Aorta (tissue), 5 donors: ENCODE measurements at places on chromosomes 4 and X.

- DNase-seq: no peak
Measured at GRCh38 chr4:66351761-66352160, 681.5 kb upstream of the EPHA5 start.

GRCh38 chrX:10859353-10859752 is 239.0 kb upstream of the MID1 start:
- DNase-seq: no peak

GRCh38 chr4:83124111-83124780 is 9.7 kb upstream of the PLAC8 start:
- DNase-seq: peak; percentile 52

GRCh38 chr4:46016306-46016705 is 107.5 kb downstream of the GABRG1 start:
- no peak for DNase-seq

DNA sequence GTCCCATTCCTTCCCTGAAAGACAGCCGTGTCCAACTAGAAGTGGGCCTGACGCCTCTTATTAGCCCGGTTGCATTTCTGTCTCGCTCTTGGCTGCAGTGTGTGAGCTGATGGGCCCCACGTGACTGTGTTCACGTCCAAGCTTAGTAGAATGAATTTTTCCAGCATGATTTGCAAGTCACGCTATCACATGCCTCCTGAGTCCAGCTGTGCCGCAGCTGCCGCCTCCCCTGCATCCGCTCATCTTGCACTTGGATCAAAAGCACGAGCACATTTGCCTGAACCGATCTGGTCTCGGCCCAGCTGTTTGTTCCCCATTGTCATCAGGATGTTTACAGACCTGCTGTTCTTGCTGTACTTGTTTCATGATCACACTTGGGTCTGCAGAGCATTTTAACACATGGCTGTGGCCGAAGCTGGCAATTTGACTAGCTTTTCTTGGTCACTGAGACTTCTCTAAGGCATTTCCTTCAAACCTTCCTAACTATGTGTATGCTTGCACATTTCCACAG is 126.5 kb downstream of the KIT start:
- DNase-seq: peak; percentile 91

GRCh38 chr4:14434916-14435315 is 567.4 kb upstream of the CPEB2 start:
- no peak for DNase-seq

DNA sequence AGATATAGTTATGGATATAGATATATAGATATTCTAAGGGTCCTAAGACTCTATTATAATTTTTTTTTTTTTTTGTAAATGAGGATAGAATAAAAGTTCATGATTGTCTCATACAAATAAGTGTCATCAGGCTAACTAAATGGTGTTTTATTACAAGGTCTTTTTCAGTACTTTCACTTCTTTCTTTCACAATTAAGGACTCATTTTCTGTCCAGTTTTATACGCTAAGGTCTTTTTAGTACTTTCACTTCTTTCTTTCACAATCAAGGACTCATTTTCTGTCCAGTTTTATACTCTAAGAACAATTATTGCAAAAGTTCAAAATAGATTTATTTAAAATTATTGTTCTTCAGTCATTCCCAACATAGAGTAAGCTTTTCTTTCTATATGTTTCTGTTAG is 32.7 kb downstream of the RUFY3 start:
- DNase-seq: no peak

DNA sequence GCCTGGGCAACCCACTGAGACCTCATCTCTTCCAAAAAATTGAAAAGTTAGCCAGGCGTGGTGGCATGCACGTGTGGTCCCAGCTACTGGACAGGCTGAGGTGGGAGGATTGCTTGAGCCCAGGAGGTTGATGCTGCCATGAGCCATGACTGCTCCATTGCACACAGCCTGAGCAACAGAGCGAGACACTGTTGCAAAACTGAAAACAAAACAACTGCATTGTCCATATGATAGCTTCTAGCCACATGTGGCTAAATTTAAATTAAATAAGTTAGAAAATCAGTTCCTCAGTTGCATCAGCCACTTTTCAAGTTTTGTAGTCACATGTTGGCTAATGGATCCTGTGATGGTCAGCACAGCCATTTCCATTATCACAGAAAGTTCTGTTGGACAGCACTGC is 67.9 kb downstream of the GAB1 start:
- DNase-seq: no peak

DNA sequence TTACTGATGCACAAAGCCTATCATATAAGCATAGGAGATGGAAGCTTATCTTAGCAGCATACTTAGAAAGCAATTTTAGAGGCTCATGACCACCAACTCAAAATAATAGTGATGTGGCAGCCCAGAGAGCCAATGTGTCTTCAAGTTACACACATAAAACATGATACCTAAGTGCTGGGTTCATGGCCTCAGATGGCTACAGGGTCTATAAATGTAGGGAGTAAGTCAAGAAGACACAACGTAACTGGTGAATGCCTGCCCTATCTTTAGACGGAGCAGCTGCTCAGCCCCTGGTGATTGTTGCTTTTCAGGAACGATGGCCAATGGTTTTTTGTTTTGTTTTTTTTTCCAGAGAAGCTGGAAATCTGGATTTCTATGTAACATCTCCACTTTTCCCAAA is 42.8 kb downstream of the RNF150 start:
- no peak for DNase-seq

GRCh38 chr4:83062739-83063138 is 27.8 kb downstream of the COPS4 start:
- no peak for DNase-seq

GRCh38 chr4:96186593-96186992 is 346.7 kb downstream of the PDHA2 start:
- no peak for DNase-seq

- no peak for DNase-seq
Measured at GRCh38 chrX:11908371-11908770, 150.3 kb downstream of the MSL3 start.

DNA sequence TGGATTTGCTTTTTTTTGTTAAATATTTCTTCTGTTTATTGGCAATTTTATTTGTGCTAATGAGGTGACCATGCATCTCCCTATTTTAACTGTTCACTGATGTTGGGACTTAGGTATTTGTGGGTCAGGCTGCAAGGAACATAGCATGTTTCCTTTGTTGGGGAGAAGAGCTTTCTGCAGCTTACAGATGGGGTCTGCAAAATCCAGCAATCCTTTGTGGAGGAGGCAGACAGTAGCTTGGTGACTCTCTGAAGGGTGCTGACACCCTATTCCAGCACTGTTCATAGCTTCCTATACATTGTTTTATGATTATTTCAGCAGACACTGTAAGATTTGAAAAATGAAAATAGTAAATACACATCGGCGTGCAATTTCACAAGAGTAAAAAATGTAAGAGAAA is 491.7 kb downstream of the RAPGEF2 start:
- DNase-seq: no peak

DNA sequence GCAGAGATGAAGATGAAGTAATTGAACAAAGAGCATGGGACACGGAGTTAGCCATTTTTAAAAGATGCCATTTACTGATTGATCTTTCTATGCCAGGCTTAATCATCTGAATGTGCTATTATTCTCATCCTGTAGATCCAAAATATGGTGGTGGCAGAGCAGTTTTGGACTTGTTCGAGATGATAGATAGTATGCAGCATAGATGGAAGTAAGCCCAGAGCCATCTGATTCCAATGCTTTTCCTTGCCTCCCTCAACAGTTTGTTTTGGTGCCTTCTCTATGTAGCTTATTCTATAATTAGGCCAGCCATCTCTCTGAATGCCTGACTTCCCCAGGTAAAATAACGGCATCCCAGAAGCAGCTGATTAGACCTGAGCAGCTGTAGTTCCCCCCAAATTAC is 152.6 kb upstream of the CLNK start:
- DNase-seq: no peak

GRCh38 chr4:148454835-148455234 is 12.6 kb upstream of the NR3C2 start:
- DNase-seq: no peak

DNA sequence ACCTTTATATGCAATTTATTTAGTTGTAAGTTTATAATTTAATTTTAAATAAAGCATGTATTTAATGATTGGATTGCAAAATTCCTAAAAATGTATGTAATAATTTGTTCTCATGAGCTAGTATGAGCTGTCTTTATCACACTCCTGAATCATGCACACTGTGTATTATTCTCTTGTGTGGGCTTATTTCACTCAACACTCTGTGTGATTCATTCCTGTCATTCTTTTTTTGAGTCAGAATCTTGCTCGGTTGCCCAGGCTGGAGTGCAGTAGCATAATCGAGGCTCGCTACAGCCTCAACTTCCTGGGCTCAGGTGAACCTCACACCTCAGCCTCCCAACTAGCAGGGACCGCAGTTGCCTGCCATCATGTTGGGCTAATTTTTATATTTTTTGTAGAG is 123.1 kb upstream of the SLC34A2 start:
- DNase-seq: no peak

DNA sequence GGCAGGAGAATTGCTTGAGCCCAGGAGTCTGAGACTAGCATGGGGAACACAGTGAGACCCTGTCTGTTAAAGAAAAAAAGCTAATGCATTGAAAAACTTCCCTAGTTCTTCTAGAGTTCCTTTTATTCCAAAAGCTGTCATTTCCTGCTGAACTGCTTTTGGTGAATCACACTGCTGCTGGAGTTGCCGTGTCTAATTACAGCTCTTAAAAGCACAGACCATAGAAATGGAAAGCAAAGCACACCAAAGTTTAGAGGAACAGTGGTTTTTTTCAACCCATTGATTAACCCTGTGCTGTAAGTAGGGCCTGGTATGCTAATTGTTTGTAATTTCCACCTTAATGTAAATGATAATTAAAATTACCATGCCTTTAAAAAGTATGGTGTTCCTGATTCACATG is 52.4 kb downstream of the SEPTIN11 start:
- no peak for DNase-seq

- no peak for DNase-seq
Measured at GRCh38 chrX:10769696-10770619, 149.6 kb upstream of the MID1 start.

DNA sequence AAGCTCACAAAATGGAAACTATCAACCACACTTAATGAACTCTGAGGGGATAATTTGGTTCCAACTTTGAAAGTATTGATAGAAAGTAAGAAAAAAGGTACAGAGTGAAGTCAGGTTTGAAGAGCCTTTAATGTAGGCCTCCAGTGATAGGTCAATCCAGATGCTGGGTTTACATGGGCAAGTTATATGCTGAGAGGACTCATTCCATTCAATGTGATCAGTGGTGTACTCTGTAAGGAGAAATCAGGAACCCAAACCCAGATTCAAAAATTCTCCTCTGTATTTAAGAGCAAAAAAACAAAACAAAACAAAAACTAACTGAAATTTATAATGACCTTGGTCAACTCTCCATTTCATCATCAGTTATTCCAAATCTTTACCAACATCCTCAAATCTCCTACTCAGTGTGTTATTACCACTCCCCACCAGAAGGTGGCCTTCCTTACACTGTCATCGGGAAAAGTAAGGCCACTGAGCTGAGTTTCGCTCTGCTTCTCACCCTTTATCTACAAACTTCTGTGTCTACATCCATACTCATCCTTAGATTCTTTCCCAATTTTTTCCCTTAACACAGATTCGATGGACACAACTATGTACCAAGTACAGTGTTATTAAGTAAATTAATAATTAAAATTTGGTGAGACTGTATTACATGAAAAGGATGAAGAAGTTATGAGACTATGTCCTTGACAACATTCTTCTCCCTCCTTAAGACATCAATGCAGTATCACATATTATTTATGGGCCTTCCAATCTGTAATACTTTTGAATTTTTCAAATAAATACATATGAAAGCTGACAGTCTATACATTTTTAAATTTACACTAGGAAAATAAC is 88.3 kb downstream of the ZAR1 start:
- DNase-seq: no peak

DNA sequence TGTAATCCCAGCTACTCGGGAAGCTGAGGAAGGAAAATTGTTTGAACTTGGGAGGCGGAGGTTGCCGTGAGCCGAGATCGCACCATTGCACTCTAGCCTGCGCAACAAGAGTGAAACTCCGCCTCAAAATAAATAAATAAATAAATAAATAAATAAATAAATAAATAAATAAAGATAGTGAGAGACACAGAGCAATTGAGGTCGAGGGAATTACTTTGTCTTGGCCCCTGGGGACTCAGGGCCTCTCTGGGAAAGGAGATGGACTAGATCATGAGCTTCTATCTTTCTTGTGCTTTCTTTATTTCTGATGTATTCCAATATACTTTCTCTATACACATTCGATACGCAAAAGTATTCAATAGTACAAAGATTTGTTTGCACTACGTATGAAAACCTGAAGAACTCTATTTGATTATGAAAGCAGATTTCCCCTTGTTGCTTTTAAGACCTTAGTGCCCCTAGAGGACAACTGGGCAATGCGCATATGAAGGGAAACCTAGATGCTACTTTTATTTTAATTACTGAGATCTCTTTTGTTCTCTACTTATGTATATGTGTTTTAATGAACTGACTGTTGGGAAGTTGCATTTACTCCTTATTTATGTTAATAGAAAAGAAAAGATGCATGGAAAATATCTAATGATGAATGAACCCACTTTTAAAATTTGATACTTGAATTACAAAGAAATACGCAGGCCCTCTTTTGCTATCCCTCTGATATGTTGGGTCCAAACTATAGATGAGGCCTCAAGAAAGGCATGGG is 12.8 kb upstream of the ELOVL6 start:
- no peak for DNase-seq

DNA sequence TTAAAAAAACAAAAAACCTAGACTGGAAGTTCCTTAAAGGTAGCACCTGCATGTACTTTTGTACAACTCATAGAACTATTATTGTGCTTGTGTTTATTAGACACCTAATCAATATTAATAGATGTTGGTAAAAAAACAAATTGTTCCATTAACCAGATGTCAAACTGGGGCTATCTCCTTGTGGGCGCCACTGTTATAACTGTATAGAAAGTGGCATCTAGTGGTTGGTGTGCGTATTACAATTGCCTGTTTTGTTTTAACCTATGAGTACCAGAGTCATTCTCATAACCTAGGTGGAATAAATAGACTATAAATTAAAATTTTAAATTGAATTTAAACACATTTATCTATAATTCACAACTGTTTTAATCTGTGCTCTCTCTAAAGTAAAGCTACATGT is 97.4 kb downstream of the COL4A5 start:
- DNase-seq: no peak

DNA sequence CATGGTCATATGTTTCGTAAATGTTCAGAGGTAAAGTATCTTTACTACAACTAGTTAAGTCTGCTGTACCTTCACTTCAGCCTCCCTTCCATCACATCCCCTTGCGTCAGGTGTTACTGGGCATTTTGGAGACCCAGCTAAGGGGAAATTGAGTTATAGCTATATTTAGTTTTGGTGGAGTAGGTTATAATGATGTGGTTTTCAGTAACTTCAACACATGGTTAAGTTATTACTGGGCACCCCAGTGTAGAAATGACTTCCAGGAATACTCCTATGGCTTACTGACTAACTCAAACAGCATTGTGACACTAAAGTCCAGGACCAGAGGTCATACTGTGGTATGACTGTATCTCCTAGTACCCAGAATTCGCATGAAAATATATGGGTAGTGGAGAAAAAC is 23.4 kb upstream of the ACSL1 start:
- no peak for DNase-seq

- DNase-seq: no peak
Measured at GRCh38 chrX:25084446-25084845, 68.7 kb upstream of the ARX start.
